ENCODE measurements at places on chromosomes 2 and 18.

- no peak for DNase-seq
These were observed 33.3 kb downstream of the RBMS1 start for GRCh38 chr2:160460333-160460731.

DNA sequence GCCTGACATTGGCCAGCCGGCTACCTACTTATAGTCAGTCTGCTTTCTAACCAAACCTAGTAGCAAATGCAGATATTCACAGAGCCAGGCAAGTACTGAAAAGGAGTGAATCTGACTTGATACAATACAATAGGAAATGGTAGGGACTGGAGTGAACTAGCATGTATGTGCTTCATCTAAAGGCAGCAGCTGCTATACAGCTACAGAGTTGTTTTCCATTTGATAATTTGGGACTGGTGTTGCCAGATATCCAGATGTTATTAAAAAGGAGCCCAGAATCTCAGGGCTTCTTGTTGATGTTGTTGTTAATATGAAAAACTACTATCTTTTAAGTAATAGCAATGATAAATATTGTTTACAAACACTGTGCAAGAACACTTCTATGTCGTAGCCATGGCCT lies 159.4 kb downstream of the BABAM2 start:
- DNase-seq = no peak

GRCh38 chr2:224136396-224136795 lies 97.3 kb upstream of the SERPINE2 start:
- DNase-seq = no peak

GRCh38 chr2:217614096-217614495 lies 388.7 kb downstream of the TNS1 start:
- no peak for DNase-seq

GRCh38 chr2:234288974-234289455 lies 207.9 kb downstream of the ARL4C start:
- no peak for DNase-seq

DNA sequence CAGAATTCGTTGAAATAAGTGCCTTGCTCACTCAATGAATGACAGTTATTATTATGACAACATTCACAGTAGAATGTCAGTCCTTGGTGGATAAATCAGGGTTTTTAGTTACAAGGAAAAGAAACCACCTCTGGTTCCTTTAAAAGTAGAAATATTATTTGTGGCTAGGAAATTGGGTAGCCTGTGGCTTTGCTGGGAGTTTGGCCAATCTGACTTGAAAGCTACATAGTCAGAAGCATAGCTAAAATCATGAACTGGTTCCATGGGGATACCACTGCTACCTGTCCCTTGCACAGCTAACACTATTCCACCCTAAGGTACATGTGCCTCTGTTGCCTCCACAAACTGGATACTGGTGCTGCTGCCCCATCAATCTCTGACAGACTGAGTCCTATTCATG lies 12.8 kb upstream of the SMCHD1 start:
- DNase-seq = no peak

DNA sequence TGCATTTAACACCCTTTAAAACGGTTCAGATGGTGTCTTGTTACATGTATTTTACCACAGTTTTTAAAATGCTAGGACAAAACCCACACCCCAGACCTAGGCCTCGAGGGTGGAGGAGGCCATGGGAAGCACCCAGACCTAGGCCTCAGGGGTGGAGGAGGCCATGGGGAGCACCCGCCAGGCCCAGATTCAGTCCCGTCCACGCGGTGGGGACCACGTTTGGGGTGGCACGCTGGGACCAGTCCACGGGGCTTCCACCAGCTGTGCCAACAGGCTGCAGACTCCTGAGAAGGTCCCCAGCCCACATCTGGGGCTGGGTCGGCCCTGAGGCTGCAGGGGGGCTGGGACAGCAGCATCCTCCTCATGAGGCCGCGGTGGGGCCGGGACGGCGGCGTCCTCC lies 63.4 kb downstream of the SLC66A2 start:
- no peak for DNase-seq

GRCh38 chr2:31688282-31688681 lies 107.5 kb upstream of the SRD5A2 start:
- no peak for DNase-seq

DNA sequence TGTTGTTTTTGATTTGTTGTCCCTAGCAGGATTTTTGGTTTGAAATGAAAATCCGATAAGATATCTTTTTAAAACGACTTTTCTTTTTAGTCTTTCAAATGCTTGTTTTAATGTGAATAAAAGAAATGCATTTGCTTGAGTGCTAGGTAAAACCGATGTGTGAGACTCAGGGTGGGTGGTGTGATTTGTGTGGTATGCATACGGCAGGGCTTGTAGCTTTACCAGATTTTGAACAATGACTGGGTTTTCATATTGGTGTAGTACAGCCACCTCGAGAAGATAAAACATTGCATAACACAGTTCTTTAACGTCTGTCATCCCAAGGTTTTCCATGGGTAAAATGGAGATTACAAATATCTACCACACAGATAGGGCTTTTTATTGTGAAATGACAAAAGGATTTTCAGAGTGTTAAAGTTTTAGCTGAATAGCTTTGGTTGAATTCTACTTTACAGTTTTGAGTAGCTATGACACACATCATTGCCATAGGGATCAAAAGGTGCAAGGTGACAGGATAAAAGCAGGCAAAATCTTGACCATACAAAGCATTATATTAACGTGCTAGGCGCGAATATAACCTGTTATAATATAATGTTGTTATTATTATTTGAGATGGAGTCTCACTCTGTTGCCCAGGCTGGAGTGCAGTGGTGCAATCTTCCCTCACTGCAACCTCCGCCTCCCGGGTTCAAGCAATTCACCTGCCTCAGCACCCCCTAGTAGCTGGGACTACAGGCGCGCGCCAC lies 824 bp upstream of the ZNF638 start:
- no peak for DNase-seq

DNA sequence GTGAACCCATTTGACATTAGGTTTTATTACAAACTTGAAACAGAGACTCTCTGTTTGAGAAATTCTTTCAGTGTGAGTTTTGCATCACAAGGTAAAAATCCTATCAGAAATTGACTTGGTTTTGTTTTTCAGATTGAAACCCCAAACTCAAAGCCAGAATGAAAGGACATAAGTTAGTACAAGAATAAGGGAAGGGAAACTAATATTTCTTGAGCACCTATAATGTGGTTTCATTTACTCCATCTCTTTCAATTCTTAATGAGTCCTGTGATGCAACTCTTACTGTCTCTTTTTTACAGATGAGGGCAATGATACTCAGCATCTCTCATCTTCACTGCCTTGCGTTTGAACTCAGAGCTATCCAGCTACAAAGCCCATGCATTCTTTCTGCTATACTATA lies 210.0 kb upstream of the SIX3 start:
- DNase-seq = no peak

- DNase-seq = no peak
These were observed 12.5 kb downstream of the BOK start for GRCh38 chr2:241570961-241571581.

GRCh38 chr2:27804146-27804545 lies 32.6 kb downstream of the MRPL33 start:
- DNase-seq = no peak

- no peak for DNase-seq
These were observed 427 bp downstream of the RBKS start for GRCh38 chr2:27889774-27890145.

DNA sequence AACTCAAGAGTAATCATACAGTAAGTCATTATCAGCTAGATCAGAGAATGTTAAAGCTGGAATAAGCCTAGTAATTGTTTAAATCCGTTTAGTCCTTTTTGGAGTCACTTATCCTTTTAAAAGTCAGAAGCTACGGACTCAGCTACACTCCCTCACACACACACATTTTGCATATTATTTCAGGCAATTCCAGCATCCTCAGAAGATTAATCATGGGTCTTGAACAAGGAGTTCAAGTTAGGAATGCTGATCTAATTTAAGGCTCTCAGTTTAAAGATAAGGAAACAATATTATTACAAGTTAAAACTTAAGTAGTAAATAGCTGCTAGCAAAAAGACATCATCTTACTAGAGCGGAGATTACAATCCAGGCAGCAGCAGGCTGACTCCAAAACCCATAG lies 74.3 kb downstream of the GTF3C3 start:
- DNase-seq = no peak

- DNase-seq = no peak
These were observed 48.2 kb upstream of the FOXI3 start for GRCh38 chr2:88500691-88501090.

DNA sequence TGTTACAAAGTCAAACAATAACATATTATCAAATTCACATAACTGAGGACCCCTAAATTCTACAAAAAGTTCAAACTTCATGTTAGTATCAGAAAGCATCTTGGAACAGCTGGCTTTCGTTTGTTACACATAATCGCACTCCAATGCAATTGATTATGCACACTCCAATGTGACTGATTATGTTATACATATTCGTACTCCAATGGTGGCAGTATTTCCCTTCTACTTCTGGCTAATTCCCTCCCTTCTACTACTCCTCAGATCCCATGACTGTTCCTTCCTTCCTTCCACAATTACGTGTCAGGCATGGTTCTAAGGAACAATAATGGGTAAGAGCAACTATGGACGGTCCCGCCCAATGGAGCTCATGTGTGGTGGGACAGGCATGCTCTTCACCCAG lies 137.1 kb upstream of the CCDC150 start:
- DNase-seq = no peak

GRCh38 chr18:46060359-46060841 lies 11.7 kb downstream of the PSTPIP2 start:
- no peak for DNase-seq

- DNase-seq = no peak
These were observed 25.0 kb upstream of the SLC14A2 start for GRCh38 chr18:45590036-45590886.

GRCh38 chr2:160679686-160680085 lies 186.1 kb upstream of the RBMS1 start:
- no peak for DNase-seq

- no peak for DNase-seq
These were observed 287.0 kb upstream of the SESTD1 start for GRCh38 chr2:179551539-179552045.

DNA sequence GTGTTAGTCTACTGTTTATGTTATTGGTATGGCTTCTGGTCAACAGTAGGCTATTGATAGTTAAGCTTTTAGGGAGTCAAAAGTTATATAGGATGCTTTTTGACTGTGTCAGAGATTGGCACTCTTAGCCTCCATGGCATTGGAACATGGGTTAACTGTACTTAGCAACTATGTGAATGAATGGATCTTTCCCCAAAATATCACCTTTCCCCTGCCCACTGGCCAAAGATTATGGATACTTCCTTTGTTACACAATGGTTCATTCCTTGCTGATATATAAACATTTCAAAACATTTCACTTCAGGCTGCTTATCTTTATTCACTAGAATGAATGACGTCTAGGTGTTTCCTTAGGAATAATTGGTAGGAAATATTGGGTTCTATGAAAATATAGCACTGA lies 62.1 kb upstream of the DOCK10 start:
- no peak for DNase-seq
